Stimulated activated CD8-positive, alpha-beta memory T cell treated with anti-CD3 and anti-CD28 coated beads, Interleukin-4, amount 100 ng/mL, for 24 hours (primary cell): ENCODE measurements at places on chromosomes 1 and 21.
A peak's percentile ranks its signal among the peaks of the same experiment; 100 is the strongest.

GRCh38 chr1:5721634-5722215, 270.5 kb downstream of the NPHP4 start:
- no peak for DNase-seq

DNA sequence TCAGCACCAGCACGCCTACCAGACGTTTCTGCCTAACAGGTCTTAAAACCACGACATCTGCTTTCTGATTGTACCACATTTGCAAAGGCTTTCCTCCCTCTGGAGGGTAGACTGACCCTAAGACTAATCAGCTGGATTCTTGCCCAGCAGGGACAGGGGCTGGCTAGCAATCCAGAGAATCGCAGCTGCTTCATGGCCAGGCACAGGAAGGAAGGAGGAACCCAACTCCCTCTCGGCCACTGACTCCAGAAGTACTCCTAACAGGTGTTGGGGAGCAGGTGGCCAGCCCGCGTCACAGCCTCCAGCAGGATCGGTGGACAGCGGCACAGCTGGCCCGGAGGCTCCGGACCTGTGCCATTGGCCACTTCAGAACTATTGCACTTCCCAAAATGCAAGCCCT, 180.8 kb downstream of the NPHP4 start:
- no peak for DNase-seq

DNA sequence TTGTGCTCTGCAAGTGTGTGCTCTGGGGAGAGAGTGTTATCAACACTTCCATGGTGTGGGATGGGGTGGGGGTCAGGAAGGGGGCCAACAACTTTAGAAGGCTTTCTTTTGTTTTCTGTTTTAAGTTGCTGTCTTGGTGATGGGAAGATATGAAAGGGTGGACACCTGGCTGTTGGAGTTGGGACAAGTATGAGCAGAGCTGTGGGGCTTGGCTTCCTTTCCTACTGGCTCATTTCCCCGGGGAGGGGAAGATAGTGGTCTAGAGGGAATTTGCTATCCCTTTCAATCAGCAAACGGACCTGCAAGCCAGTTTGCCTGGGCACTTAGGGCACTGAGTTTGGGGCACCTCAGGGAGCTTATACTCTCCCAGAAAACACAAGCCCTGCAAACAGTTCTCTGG, 19.2 kb downstream of the IER5 start:
- DNase-seq = no peak

- no peak for DNase-seq
Measured at GRCh38 chr1:218874801-218875400, 298.8 kb upstream of the LYPLAL1 start.

GRCh38 chr1:25020173-25020845, 90.2 kb upstream of the RUNX3 start:
- DNase-seq = no peak

DNA sequence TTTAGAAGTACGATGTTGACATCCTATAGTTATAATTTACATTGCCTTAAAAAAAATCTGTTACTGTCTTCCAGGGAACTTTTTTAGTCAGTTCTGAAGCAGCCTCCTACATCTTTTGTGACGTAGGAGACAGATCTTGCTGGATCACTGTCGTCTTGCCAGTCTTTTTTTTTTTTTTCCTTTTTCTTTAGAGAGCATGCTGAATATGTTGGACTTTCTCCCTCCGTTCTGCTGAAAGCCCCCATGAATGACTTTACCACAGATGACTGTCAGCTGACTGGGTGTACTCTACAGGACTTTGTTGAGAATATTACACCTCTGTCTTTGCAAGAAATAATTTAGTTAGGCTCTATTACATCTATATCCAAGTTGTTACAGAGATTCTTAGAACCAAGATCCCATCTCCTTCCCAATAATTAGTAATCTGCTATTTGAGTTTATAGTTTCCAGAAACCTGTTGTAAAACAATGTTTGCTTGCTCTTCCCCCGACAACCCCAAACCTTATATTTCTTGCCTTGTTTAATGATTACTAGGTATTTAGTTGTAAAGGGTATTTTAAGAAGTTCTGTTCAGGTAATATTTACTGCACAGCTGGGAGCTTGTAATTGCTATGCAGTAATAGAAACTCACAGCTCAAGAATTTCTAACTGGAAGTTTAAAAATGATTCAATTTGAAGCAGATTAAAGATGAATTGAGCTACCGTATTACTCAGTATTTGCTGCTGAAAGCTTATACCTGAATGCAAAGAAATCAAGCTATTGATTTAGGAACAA, 61.8 kb downstream of the RASAL2 start:
- no peak for DNase-seq

- DNase-seq = no peak
Measured at GRCh38 chr1:22428672-22429071, 23.0 kb upstream of the ZBTB40 start.

- peak; percentile 62 for DNase-seq
Measured at GRCh38 chr1:2786329-2787162, 14.9 kb downstream of the TTC34 start.

GRCh38 chr1:153683854-153684253, 5.4 kb downstream of the NPR1 start:
- no peak for DNase-seq

DNA sequence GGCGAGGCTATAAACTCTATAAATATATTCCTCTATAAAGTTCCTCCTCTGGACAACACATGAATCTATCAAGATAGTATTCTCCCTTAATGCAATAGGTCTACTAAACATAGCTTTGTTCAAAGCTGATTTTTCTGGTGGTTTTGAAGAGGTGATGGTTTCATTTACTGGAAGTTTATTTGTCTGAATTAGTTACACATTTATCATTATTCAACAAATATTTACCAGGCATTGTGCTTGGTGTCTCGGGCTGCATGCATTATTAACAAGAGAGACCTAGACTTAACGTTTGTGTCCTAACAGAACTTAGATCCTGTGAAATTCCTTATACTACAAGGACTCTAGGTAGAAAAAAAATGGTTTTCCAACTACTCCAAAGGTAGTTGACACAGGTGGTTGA, 511.4 kb upstream of the B3GALT2 start:
- DNase-seq = no peak

- DNase-seq = no peak
Measured at GRCh38 chr21:38120984-38121855, 135.6 kb upstream of the KCNJ15 start.

DNA sequence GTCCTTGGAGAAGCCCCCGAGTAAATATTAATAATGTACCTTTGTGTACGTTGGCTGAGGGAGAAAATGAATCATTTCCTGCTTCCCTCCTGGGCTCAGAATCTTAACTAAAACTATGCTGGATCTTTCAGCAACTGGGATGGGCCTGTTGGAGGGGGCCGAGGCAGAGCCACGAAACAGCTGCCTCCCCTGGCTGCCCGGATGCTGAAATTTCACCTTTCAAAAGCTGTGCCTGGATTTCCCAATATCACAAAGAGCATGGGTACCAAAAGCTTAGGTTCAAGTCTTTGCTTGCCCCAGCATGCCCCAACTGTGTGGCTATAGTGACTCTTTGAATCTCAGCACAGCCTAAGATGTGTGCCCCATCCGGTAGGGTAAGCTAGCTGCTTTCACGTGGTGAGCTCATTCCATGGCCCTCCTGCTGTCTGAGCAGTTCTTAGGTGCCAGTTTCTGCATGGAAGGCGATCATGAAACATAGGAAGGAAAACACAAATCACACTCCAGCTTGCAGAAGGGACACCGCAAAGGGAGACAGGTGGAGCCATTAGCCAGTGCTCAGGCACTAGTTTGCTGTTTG, 473.5 kb downstream of the PTPRU start:
- DNase-seq = no peak

DNA sequence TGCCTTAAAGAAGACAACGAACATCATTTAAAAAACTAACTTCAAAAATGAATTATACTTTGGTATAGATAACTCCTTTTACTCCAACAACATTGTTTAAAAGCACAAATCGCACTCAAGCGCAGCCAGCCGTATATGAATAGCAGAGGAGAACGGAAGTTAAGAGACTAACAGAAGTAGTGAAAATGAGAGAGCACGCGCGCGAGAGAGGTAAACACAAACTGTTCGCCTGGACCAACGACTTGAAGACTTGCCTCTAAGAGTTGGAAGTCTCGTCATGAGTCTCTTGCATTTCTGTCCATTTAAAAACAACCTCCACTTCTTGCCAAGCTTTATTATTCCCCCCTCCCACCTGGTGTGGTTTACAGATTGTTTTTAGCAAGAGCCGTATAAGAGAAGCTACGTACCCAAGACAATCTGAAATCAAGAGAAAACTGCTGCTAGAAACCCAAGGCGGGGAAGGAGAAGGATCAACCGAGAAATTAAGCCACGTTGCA, 479 bp downstream of the SELENOF start:
- DNase-seq = peak; percentile 2

- DNase-seq = no peak
Measured at GRCh38 chr1:242836423-242836822, 311.9 kb upstream of the PLD5 start.

- no peak for DNase-seq
Measured at GRCh38 chr1:119590393-119590792, 57.7 kb downstream of the ZNF697 start.

GRCh38 chr1:16155537-16156410, at the start of gene EPHA2:
TSS of gene EPHA2 (minus strand) at chr1:16156069. CDS start at chr1:16155932, 137 bp downstream.
- no peak for DNase-seq

GRCh38 chr21:45138199-45139002, 64.0 kb downstream of the ADARB1 start:
- peak; percentile 55 for DNase-seq

GRCh38 chr1:165928075-165928731, 100.8 kb downstream of the UCK2 start:
- DNase-seq = peak; percentile 12

- no peak for DNase-seq
Measured at GRCh38 chr1:230268371-230269170, 157.6 kb downstream of the PGBD5 start.

- no peak for DNase-seq
Measured at GRCh38 chr1:63322114-63322943, at the start of gene FOXD3. TSS of gene FOXD3 (plus strand) at chr1:63322567. CDS start at chr1:63323059, 492 bp downstream.

DNA sequence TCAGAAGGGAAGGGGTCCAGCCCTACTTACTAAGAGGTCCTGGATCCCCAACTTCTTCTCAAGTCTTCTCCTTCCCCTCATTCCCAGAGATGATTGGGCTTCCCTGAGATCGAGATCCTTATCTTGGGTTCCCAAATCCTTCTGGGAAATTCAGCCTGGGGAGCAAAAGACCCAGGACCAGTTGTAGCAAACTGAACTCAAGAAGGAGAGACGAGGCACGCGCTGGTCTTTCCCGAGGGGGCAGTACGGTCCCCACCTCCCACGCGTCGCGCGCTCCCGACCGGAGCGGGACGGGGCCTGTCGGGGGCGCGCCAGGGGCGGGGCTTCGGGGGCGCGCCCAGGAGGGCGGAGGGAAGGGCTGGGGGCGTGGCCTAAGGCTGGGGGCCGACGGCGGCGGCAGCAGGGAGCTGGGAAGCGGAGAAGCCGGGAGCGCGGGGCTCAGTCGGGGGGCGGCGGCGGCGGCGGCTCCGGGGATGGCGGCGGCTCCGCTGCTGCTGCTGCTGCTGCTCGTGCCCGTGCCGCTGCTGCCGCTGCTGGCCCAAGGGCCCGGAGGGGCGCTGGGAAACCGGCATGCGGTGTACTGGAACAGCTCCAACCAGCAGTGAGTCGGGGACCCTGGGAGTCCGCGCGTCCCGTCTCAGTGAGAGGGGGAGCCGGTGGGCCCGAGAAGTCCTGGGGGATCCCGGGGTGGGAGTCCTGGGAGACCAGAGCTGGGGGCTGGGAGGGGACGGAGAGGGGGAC, at the start of gene EFNA3:
Gene EFNA3 (plus strand): TSS at position 369 of the 741 bp plus-strand sequence. CDS start 105 bp downstream, at position 474.
- DNase-seq = no peak

DNA sequence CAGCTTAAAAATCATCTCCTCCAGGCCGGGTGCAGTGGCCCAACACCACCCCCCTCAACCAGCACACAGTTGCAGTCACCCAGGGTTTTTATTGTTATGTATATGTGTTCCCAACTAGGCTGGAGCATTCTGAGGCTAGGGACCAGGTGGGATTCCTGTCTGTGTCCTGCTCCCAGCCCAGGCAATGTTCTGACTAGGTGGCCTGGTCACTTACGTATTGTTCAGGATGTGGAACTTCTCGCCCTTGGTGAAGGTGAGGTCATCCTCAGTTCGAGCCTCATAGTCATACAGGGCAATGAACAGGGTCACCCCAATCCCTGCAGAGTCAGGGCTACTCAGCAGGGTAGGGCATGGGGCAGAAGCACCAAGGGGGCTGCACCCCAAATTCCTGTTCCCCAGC, 12.2 kb downstream of the FGR start:
- no peak for DNase-seq

GRCh38 chr1:94863919-94864318, 43.8 kb downstream of the SLC44A3 start:
- DNase-seq = no peak

DNA sequence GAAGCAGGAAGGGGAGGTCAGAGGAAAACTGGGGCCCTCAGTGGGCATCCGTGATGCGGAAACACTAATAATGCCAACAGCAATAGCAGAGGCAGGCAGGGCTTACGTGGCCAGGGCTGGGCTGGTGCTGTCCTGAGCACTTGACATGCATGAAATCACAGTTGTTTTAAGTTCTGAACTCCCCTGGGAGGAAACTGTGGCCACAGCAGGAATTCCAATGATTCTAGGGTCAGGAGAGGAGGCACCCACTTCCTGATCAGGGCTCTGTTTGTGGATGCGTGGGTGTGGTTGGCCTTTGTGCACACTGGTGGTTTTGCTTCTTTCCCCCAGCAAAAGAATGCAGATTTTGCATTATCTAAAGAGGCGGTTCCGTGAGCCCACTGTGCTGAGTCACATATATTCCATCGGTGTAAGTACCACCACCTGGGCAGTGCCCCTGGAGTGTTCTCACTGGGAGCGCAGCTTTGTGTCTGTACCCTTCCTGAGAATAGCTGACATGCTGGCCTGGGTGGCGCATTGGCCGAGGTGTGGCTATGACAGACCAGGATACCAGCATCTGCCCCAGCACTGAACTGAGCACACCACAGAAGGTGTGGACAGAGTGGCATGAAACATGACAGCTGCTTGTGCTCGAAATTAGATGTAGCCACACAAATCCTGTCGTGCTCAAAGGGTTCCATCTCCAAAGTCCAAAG, 71.0 kb downstream of the PDE9A start:
- no peak for DNase-seq

GRCh38 chr1:6488602-6489382, 2.7 kb downstream of the PLEKHG5 start:
- no peak for DNase-seq

- DNase-seq = no peak
Measured at GRCh38 chr1:192506741-192507155, 68.8 kb upstream of the RGS1 start.

GRCh38 chr1:237269938-237270337, 228.0 kb downstream of the RYR2 start:
- DNase-seq = no peak

- DNase-seq = no peak
Measured at GRCh38 chr1:46153228-46153627, 20.8 kb upstream of the PIK3R3 start.
